ENCODE measurements at places on chromosomes 7 and 10.

GRCh38 chr10:6136215-6137201 is 47.7 kb downstream of the RBM17 start:
- DNase-seq: no peak

- DNase-seq: no peak
Measured at GRCh38 chr10:110336111-110336721, 31.5 kb upstream of the SMNDC1 start.

DNA sequence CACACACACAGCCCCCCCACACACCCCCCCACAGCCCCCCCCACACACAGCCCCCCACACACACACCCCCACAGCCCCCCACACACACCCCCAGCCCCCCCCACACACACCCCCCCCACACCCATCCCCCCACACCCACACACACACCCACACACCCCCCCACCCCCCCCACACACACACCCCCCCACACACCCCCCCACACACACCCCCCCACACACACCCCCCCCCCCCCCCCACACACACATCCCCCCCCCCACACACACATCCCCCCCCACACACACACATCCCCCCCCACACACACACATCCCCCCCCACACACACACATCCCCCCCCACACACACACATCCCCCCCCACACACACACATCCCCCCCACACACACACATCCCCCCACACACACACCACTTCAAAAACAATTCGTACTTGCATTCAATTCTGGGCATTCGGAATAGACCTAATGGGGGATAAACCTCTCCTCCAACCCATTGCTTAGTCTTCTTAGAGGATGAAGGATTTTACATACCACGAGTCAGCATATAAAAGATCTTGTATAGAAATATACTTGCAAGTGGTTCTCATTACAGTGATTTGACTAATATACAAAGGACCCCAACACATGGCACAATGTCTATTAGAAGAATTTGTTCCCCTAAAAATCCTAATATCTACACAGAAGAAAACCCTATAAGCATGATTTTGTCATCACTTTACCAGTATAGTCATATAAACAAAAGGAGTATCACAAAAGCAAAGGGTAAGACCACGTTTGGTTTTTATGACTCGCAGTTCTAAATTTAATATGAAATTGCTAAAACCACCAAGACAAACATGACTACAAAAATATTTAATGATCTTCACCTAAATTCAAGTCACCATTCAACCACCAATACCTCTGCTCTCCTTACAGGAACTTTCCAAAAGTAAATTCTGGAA is 80.9 kb downstream of the DIP2C start:
- no peak for DNase-seq

DNA sequence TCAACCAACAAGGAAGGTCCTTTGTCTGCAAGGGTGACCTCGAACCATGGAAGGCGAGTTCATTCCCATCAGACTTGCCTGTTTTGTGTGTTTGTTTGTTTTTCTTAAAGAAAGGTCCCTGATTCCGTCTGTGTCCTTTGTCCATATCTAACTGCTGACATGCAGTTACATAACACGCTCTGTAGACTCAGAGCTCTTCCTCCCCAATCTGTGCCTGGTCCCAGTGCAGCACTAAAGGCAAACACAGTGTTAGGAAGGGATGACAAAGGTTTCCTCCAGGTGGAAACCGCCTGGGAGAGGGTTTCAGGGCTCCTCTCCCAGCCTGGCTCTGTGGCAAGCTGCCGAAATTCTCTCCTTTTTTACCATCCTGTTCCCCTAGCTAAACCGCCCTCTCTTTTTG is 13.4 kb downstream of the JCAD start:
- DNase-seq: no peak

DNA sequence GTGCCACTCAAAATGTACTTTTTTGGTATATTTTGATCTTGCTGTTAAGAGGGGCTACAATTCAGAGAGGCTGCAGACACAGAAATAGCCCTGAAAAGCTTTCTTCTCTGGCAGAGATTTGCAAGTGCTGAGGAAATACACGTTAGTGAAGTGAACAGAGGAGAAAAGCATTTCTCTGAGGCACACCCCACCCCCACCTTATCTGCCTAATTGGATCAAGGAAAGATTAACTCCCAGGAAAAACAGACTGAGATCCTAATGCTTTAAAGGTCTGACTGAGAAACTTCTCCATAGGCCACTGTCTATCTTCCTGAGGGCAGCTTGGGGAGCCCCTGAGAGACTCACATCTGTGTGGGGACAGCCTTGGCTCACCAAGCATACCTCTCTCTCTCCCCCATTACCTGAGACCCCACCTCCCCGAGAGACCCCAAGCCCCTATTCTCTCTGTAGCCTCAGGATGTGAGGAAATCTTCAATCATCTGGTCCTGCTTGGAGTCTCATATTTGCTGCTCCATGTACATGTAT is 14.8 kb upstream of the AKR1C3 start:
- no peak for DNase-seq

GRCh38 chr7:120475994-120476393 is 203.0 kb downstream of the KCND2 start:
- no peak for DNase-seq

DNA sequence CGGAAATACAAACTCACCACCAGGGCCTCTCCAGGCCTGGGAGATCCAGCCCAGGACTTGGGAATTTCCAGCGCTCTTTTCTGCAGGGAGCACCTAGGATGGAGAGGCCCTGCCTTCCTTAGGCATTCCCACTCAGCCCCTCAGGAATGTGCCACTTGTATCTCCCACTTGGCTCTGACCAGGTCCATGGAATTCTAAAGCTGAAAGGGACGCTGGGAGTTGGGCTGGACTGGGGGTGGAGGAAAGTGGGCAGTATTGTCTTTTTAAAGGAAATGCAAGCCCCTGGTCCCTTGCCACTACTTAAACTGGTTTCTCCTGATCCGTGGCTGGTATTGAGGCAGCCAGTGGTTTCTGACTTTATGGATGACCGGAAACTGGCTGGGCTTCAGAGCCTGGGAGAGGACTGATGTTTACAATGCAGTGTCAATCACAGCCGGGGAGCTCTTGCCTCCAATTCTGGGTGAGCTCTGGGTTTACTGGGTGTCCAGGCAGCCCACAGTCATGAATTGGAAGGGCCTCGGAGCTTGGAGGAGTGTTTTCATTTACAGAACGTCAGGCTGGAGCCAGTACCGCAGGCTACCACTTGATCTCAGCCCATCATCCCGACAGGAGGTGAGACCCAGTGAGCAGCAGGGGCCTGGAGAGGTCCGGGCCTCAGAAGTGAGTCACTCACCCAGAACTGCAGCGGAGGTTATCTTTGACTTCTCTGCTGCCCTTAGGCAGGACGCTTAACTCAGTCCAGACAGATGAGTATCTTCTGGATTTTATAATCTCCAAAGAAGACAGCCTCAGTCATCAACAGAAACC is 27.3 kb downstream of the AGAP3 start:
- DNase-seq: no peak

DNA sequence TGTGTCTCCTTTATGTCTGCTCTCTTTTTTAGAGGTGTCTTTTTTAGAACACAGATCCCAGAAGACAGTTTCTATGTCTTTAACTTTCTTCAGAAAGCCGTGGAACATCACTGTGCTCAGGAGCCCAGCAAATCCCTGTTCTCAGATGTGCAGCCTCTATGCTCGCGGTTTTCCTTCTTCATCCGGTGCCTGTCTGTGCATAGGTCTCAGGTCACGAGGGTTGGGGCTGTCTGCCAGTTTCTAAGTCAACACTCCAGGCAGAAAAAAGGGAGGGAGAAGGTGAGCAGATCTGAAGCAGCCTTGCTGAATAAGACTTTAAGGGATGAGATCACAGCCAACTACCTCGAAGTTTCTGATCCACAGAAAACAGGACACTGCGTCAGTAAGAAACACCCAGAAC is 68.5 kb downstream of the CRTAC1 start:
- no peak for DNase-seq
